ENCODE measurements at places on chromosomes 1 and 21. TPM values are rescaled to one million over a fixed set of nuclear protein-coding genes. Genes with fewer than 3 reads are reported as not detected.

Gene CDK18
- total RNA-seq: 3.3 TPM

Gene HES5
- total RNA-seq: not detected

Gene VWA5B1
- total RNA-seq: not detected

Gene TFF2
- not detected for total RNA-seq

Gene RUNX3
- not detected for total RNA-seq

Gene OPRD1
- total RNA-seq: under 0.01 TPM

Gene SPATA46
- not detected for total RNA-seq
